NCI-H146 (cell line): ENCODE measurements at places on chromosomes 13 and 19.

GRCh38 chr13:52010890-52011631, at the start of gene ATP7B:
Gene ATP7B (minus strand): TSS chr13:52011450. CDS start chr13:52011337, 113 bp downstream.
- DNase-seq, result peak; percentile 23

DNA sequence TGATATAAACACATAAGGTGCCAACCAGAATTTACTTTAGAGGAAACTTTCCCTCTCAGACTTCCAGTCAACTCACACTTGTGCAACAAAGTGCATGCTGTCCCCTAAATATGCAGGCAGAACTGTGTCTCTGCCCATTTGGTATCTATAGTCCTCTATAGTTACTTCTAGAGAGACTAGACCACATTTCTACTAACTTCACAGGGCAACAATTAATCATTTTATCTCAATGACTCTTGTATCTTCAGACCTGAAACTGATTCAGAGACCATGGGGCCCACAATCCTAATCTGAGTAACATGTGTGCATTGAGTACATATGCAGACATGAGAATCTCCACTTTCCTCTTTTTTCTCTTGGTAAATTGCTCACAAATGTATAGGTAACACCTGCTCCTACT, 158.1 kb downstream of the ZNF486 start:
- no peak for DNase-seq

GRCh38 chr13:88042489-88042888, 371.3 kb downstream of the SLITRK5 start:
- DNase-seq, result no peak

- DNase-seq, result no peak
Observed at GRCh38 chr19:40588110-40588854, 11.6 kb downstream of the SHKBP1 start.

- no peak for DNase-seq
Observed at GRCh38 chr19:37885392-37885791, 21.0 kb downstream of the WDR87 start.

DNA sequence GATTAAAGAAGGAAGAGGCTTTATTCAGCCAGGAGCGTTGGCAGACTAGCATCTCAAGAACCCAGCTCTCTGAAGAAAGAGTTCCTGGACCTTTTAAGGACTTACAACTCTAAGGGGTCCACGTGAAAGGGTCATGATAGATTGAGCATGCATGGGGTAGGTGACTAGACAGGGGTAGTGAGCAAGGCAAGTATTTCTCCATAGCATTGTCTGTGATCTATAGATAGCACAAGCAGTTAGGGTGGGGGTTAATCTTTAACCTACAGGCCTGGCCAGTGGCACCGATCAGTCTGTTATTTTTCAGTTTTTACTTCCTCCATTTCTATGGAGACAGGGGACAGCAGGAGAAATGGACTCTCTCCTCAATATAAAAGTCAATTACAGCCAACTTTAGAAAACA, 983.7 kb downstream of the SLITRK1 start:
- DNase-seq, result no peak

GRCh38 chr13:48567515-48568369, 34.9 kb upstream of the RCBTB2 start:
- no peak for DNase-seq

GRCh38 chr13:107079423-107080049, 511.6 kb upstream of the ARGLU1 start:
- DNase-seq, result peak; percentile 22
